ENCODE measurements at places on chromosomes 3 and 15. TPM values are rescaled to one million over a fixed set of nuclear protein-coding genes. Genes with fewer than 3 reads are reported as not detected.

Gene CCNDBP1
- total RNA-seq: 61.5 TPM

Gene CCR8
- not detected for total RNA-seq

Gene GOLGA8G
- total RNA-seq: not detected

DNA sequence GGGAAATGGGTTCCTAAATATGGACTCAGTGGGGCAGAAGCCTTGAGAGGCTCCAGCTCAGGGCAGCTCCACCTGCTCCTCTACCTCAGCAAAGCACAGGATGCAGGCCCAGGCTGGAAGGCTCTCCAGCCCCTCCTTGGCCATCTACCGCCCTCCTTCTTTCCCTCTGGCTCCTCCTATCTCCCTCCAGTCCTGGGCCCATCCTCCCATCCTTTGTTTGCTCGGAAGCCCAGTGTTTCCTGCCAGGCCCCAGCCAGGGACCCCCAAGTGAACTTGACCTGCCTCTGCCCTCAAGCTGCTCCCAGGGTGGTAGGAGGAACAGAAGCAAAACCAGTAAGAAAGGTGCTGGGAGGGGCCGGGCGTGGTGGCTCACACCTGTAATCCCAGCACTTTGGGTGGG is 20.1 kb downstream of the MAPKAPK3 start:
- no peak for DNase-seq

DNA sequence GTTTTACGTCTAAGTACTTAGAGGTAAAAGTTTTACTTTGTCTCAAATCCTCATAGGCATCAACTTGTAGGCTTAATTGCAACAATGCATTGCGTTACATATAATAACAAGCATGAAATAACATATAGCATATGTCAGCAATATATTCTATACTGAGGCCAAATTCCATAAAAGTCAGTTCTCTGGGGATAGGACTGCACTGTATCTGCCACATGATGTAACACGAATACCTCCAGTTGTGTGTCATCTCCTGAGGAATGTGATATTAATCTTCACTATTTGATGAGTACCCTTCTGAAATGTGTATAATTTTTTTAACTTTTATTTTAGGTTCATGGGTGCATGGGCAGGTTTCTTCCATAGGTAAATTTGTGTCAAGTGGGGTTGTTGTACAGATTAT is 126.4 kb downstream of the IMPG2 start:
- no peak for DNase-seq

- no peak for DNase-seq
These were observed 30.3 kb downstream of the MOBP start for GRCh38 chr3:39497753-39498152.

DNA sequence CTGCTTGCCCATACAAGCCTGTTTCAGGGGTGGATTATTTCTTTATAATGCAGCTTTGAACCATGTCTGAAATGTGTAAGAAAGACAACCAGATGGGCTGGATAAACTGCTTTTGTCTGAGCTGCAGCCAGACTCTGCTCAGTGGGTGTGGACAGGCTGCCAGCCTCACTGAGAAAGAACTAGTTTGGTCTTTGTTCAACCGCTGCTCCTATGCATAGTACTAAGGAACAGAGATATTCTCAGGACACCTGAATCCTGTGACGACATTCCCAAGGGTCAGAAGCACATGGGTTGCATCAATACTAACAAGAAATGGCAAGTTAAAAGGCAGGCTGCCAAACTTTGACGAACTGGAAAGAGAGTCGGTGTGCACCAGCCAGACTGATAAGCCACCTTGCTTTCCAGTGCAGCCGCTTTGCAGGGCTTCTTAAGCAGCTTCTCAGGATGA is 57.2 kb downstream of the PLD1 start:
- no peak for DNase-seq

DNA sequence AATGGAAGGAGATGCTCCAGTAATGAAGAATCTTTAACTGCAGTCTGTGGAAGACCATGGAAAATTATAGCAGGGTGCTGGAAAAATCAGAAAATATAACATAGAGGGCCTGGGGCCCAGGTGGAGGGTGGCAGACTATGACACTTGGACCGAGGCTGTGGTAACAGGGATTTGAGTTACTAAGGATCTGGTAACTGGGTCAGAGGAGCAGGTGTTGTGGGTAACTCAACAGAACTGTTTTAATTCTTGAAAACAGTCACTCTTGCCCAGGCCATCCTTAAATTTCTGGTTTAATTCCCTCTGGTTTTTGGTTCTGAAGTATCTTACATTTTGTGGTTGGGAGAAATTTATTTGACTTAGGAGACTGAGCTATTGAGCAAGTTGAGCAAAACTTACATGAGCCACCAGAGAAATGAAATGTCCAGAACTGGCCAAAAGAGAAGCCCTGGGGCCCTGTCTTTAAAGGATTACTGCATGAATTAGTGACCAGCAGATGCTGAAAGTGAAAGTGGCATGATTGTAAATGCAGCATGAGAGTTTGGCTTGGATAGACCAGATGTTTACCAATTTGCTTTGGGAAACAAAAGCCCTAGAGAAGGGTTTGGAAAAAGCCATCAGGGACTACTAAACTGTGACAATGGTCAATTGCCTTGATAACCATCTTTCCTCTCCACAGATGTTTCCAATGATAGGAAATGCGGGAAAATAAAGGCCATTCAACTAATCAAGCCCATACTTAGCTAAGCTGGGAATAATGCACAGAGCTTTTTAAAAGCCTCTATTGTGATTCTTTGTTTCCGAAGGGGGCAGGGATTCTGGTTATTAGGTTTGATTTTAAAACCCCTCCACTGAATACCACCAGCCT is 374.9 kb upstream of the TGFBR2 start:
- no peak for DNase-seq

DNA sequence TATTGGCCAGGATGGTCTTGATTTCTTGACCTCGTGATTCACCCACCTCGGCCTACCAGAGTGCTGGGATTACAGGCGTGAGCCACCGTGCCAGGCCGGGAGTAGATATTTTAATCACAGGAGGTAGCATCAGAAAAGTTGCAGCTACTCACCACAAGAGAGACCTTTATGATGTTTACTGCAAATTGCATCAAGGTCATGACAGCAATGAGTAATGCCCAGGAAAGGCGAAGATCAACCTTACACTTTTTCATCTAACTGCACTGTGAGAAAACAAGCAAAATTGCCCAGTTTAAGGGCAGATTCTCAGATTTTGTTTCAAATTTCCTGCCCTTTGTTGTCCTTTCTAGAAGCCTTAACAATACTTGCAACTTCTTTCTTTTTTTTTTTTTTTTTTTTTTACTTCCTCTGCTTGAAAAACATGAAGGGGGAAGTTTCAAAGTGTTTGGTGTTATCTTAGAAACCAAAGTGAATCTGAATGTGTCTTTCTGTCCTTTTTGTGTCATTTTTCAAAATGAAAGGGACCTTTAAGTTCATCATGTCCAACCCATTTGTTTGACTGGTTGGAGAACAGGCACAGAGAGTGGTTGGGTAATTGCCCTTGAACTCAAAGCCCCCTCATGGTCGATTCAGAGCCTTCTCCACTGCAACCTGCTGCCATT is 25.0 kb downstream of the TGFBR2 start:
- no peak for DNase-seq

- no peak for DNase-seq
These were observed 20.4 kb downstream of the ARPP21 start for GRCh38 chr3:35659768-35660167.

DNA sequence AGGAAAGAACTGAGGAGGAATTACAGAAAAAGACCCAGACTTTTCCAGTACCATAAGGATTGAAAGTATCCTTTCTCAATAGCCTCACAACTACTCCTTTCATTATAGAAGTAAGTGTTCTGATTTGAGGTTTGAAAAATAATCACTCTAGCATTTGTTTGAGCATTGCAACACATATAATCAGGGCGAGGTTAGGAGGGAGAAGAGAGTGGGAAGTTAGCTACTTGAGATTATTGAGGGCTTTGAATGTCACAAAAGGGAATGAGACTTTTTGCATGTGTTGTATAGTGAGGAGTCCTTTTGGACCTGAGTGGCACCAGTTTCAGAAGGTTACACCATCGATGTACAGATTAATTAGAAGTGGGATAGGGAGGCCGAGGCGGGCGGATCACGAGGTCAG is 65.2 kb upstream of the TNIK start:
- DNase-seq: no peak

DNA sequence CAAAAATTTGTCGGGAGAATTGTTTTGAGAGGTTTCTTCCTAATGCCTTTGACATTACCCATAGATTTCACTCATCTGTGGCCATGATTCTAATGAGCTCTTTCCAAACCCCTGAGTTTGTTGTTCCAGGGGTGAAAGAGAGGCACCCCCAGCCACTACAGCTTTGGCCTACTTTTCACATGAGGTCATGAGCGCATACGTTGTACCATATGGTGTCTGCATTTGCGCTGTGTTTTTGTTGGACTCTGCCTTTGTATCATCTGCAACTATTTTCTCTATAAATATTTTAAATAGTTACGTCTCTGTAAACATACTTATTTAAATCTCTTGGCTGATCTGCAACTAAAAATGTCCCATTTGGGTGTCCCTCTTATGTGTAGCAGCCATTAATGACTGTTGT is 107.9 kb downstream of the LRTM1 start:
- DNase-seq: no peak

DNA sequence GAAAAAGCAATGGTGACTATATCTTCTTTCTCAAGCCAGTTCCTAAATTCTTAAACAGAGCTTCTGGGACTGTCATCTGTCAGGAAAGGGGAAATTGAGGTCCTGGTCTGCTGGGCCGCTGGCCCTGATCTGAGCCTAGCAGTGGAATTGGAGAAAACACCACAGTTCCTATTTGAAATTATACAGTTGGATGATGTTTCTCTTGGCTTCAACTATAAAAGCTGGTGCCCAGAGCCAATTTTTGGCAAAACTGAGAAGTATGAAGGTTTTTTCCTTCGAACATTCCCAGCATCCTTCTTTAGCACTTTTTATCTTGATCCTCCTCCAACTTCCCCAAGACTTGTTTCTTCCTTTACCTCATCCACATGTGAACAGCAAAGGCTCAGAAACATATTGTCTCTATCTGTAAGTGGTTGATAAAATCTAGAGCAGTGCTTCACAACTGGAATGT is 83.9 kb downstream of the CD47 start:
- no peak for DNase-seq

DNA sequence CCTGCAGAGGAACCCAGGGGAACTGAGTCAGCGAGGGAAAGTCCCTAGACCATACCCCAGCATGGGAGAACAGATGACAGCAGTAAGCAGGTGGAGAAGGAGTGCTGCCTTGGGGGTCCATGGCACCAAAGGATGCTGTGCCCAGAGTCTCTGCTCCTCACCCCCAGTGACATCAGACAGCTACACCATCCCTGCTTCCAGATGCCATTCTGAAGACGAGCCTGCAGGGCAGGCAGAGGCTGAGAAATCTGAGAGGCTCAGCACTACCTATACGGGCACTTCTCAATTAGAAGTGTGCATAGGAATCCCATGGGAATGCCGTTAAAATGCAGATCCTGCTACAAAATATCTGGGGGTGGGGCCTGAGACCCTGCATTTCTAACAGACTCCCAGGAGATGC is 211.3 kb upstream of the NSMCE3 start:
- DNase-seq: no peak

- no peak for DNase-seq
These were observed 80.1 kb upstream of the EIF1B start for GRCh38 chr3:40229386-40229785.

GRCh38 chr3:99523431-99524127 is 114.8 kb upstream of the COL8A1 start:
- no peak for DNase-seq
